ENCODE measurements at places on chromosomes 4 and X. TPM values are rescaled to one million over a fixed set of nuclear protein-coding genes. Genes with fewer than 3 reads are reported as not detected.
A peak's percentile ranks its signal among the peaks of the same experiment; 100 is the strongest.

GRCh38 chr4:37687194-37687562 lies 1.0 kb upstream of the RELL1 start:
- no peak for DNase-seq

DNA sequence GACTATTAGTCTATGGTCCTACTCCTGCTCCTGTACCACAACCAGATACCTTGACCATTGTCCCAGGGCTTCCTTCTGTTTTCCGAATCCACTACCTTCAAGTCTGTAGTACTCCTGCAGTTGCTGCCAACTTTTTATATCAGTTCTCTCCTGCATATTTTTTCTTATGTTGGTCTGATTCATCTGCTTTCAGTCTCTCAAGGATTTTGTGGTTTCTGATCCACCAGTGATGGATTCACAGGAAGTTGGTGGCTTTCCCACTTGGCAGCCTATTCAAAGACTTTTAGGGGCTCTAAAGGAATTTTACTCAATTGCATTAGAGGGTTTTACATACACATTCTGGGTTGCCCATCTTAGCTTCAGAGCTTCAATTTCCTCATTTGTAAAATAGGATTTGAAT lies 23.6 kb downstream of the KIF4A start:
- no peak for DNase-seq

DNA sequence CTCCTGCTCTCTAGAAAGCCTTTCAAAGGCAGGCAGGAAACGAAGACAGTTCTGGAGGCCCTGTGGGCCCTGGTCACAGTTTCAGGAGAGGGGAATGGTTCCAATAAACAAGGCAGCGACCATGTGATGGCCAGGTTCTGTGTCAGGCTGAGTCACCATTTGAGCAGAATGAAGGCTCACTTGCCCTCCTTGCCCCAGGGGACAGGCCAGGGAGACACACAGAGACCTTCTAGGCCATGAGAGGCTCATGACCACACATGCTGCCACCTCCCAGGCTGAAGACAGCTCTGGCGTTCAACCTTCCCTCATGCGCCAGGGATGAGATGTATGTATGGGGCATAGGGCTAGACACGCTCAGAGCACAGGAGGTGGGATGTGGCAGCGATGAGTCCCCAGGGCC lies 22.9 kb upstream of the TRIM2 start:
- DNase-seq = no peak

DNA sequence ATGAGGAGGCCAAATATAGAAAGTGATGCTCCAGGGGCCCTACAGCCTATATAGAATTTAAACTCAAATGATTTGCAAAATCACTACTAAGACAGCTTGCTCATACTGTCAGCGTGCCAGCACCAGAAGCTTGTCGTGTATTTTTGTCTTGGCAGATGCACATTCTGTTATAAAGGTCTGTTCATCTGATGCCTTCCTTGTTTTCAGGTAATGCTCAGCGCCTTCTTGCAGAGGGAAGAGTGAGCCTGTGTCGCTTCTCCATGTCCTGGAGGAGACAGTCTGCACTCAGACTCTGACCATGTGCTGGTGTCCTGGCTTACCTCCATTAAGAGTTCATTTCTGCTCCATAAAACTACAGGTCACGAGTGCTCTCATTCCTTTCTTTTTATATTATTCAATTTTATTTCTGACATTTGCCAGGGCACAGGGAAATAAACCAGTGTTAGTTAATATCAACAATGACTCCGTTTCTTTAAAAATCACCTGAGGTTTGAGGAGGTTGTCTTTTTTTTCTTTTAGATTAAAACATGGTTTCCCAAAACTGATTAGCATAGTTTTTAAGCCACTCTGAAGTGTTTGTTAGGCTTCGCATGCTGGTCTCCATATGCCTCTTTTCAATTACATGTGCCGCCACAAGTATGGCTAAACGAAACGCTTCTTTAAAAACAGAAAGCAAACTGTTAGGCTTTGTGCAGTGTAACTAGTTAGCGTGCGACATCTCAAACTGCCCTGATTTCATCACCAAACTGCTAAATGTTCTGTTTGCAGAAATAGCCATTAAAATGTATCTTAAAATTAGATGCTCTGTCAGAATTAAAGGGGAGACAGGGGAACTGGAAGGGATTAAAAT lies 215.2 kb upstream of the GK2 start:
- peak; percentile 36 for DNase-seq

GRCh38 chrX:12771445-12772069 lies 19.7 kb upstream of the PRPS2 start:
- peak; percentile 14 for DNase-seq

DNA sequence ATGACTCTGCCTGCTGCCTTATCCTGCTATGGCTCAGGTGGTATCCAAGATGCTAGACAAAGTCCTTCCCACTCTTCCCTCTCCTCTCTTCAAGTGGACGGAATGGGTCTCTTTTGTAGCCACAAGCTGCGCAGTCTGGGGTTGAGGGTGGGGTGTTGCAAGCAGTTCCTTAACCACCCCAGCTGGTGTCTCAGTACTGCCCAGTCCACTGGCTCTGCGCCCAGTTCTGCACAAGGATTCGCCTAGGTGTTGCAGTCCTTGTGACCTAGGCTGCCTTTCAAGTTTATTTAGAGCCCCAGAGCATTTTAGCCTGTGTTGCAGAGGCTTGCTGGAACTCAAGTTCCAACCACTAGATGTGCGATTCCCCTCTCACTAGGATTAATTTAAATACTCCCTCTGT lies 120.7 kb downstream of the NEXMIF start:
- DNase-seq = no peak

DNA sequence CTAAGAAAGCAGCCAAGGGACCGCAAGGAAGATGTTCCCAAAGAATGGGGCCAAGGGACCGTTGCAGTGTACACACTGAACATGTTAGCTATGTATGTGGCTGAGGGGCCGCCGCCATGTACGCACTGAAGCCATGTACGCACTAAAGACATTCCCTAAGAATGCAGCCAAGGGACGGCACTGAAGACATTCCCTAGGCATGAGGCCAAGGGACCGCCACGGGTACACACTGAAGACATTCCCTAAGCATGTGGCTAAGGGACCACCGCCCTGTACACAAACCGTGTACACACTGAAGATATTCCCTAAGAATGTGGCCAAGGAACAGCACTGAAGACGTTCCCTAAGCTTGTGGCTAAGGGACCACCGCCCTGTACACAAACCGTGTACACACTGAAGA lies 54.0 kb downstream of the DHRSX start:
- DNase-seq = no peak

GRCh38 chrX:65601530-65602220 lies 65.8 kb upstream of the MSN start:
- peak; percentile 19 for DNase-seq

GRCh38 chr4:153634738-153635353 lies 49.2 kb upstream of the TLR2 start:
- peak; percentile 31 for DNase-seq

- DNase-seq = peak; percentile 46
These were observed 709.1 kb downstream of the FAT4 start for GRCh38 chr4:126023896-126024295.

DNA sequence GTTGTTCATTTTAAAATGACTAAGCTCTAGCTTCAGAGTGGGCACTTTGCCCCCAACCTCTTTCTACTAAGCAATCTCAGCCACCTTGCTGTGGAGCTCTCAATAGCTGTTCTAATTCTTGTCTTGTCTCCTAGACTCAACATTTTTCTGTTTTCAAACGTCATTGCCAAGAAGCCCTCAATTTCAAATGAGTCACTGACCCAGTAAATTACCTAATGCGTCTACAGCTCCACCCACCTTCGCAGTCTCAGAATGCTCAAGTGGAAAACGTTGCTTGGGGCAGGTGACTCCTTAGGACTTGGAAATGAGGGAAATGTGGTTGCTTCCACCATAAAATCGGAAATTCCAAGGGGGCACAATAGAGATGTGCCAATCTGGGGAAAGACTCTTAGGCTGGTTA lies 59.0 kb downstream of the ING2 start:
- no peak for DNase-seq

DNA sequence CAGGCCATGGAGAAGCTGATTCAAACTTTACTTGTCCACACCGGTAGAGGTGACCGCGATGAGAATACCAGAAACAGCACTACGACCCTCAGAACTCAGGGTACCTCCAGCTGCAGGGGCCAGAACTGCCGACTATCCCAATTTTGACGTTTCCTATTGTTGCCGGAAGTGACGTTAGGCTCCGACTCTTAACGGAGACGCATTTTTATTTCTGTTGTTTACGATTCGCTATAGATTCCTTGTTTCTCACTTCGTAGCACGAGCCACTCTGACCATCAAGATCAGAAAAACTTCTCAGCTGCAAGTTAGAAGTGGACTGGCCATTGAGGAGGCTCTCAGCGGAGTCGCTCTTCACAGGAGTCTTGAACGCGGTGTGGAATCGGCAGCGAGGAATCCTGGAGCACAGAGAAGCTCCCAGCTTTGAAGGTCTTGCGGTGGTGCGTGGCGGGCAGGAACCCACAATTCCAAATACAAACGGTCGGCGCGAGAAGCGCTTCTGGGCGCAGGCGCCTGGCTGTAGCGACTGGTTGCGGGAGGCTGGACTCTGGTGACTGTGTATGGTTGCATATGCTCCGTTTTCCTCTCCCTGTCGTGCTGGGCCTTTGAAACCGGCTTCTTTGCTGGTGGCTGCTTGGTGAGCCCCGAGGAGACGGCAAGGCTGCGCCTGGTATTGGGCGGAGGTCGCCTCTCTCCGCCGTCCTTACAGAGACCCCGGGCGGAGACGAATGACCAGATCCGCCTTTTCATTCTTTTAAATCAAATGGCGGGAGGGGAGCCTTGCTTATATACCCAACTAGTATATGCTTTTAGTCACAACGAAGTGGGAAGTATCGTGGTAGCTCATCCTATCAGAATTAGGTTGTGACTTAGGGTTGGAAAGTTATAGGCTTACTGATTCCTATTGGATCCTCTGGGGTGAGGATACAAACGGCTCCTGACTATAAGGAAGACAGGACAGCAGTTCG lies at the start of the genes CEP44 and FBXO8:
Gene CEP44 (plus strand): TSS at position 405 of the 965 bp plus-strand sequence. CDS start 15,211 bp downstream, outside the sequence.
Gene FBXO8 (minus strand): TSS at position 161 of the 965 bp plus-strand sequence. CDS start 20,575 bp downstream, outside the sequence.
- DNase-seq = peak; percentile 94

GRCh38 chr4:26491449-26492170 lies 1.3 kb upstream of the CCKAR start:
- no peak for DNase-seq

DNA sequence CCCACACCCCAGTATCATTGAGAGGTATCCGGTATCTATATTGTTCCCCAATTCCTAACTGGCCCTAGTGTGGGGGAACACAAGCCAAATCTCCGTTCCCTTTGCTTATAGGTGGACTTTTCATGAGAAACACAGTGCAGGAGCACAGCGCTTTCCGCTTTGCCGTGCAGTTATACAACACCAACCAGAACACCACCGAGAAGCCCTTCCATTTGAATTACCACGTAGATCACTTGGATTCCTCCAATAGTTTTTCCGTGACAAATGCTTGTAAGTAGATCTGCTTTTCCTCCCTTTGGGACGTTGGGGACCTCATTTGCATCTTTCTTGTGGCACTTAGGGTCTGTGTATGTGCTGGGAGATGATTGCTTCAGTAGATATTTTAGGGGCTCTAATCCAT lies 1.6 kb downstream of the GRIA3 start:
- peak; percentile 6 for DNase-seq

- no peak for DNase-seq
These were observed 3.1 kb upstream of the BCORL1 start for GRCh38 chrX:129979207-129979920.

DNA sequence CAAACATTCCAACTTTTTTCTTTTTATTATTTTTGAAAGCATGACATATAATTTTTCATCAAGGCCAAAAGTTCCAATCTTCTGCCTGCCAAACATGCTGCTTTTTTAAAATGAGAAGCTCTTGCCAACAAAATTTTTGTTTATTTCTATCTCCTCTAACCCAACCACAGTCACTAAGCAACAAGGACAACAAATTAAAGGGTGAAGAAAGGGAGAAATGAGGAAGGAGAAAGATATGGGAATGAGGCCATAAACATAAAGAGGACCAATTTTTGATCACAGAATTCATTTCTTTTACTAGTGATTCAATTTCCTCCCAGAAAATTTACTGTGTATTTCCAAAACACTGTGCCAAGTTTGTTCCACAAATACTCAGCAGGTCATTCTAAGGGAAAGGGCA lies 537.0 kb upstream of the DIAPH2 start:
- DNase-seq = peak; percentile 56

DNA sequence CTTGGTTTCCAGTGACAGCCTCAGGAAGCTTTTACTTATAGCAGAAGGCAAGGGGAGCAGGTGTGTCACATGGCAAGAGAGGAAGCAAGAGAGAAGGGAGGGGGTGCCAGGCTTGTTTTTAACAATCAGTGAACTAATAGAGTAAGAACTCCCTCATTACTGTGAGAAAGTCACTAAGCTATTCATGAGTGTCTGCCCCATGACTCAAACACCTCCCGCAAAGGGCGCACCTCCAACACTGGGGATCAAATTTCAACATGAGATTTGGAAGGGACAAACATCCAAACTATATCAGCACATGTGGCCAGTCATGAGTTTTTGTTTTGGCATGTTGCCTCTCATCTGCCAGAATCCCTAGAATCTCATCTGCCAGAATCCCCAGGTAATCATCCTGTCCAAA lies 183.5 kb upstream of the C1QTNF7 start:
- no peak for DNase-seq

DNA sequence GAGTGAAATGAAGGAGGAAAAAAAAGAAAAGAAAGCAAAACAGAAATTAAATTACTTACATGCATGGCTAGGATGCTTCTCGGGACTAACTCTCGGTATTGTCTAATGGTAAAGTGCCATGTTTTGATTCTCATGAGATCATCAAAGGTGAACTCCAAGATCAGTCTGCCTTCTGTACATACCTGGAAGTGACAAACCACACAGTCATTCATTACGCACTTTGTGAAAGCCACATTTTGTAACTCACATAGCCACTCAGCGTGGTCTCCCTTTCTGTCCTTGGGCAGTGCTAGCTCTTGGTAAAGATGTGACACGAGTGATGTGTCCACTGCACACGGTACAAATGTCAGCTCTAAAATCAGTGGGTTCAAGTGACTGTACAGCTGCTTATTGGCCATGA lies 309.8 kb downstream of the LDB2 start:
- no peak for DNase-seq

DNA sequence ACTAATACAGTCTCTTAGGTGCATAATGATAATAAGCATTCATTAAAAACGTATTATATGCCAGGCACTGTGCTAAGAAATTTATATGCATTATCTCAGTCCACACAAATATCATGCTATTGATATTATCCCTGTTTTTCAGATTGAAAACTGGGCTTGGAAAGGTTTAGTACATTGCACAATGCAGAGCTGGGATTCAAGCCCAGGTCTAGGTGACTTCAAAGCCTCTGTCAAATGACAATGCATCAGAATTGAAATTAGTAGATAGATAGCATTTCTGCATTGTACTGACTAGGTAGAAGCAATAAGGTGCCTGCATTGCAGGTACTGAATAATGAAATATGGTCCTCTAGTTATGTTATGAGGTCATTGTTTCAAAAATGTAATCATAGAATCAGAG lies 18.2 kb upstream of the SCOC start:
- DNase-seq = no peak

- DNase-seq = no peak
These were observed 6.2 kb upstream of the GABRA4 start for GRCh38 chr4:46999566-46999965.

- no peak for DNase-seq
These were observed 16.9 kb downstream of the CYBB start for GRCh38 chrX:37796805-37797204.

GRCh38 chr4:98745366-98745765 lies 87.0 kb upstream of the TSPAN5 start:
- DNase-seq = no peak

The MGST2 gene
- 34.0 TPM for total RNA-seq

The UGT2B11 gene
- 0.82 TPM for total RNA-seq

The TRIM61 gene
- 4.2 TPM for total RNA-seq

The DCAF4L1 gene
- total RNA-seq = not detected

The RP2 gene
- total RNA-seq = 15.0 TPM

The MID1 gene
- 23.5 TPM for total RNA-seq

The MAGEA2 gene
- not detected for total RNA-seq

The IBSP gene
- not detected for total RNA-seq

The WWC2 gene
- 28.6 TPM for total RNA-seq
